ENCODE measurements at places on chromosomes 7 and 10. TPM values are rescaled to one million over a fixed set of nuclear protein-coding genes. Genes with fewer than 3 reads are reported as not detected.

Gene FAM149B1
- total RNA-seq: 32.2 TPM

Gene PRPS1L1
- not detected for total RNA-seq

Gene WNT8B
- not detected for total RNA-seq

Gene CCZ1
- 54.5 TPM for total RNA-seq

Gene ANKMY2
- 15.8 TPM for total RNA-seq

Gene TNRC18
- total RNA-seq: 20.8 TPM

Gene LDB3
- not detected for total RNA-seq

Gene ITPRID1
- not detected for total RNA-seq

Gene ELN
- total RNA-seq: 0.20 TPM

Gene DGKI
- 0.53 TPM for total RNA-seq

Gene PALD1
- total RNA-seq: 90.4 TPM

Gene CALCR
- total RNA-seq: not detected

Gene CUEDC2
- total RNA-seq: 55.8 TPM

Gene STK32C
- total RNA-seq: 12.5 TPM

Gene PIK3CG
- total RNA-seq: 12.2 TPM

Gene CRHR2
- total RNA-seq: not detected

Gene JAKMIP3
- 0.07 TPM for total RNA-seq

Gene CTBP2
- 92.1 TPM for total RNA-seq

Gene PGAM2
- total RNA-seq: 0.14 TPM

Gene GPR85
- 0.92 TPM for total RNA-seq

Gene CHST3
- 12.9 TPM for total RNA-seq

Gene BHLHA15
- total RNA-seq: 1.8 TPM

Gene TRIM74
- not detected for total RNA-seq

Gene BTBD16
- not detected for total RNA-seq

Gene ZNF804B
- total RNA-seq: not detected

Gene NUTM2A
- total RNA-seq: 0.07 TPM

Gene STRIP2
- total RNA-seq: 6.6 TPM

Gene TRIM73
- total RNA-seq: 0.67 TPM

Gene CACUL1
- 27.4 TPM for total RNA-seq

Gene CTNNA3
- not detected for total RNA-seq

Gene NPC1L1
- total RNA-seq: not detected

Gene BAMBI
- total RNA-seq: 4.8 TPM

Gene TAS2R4
- 0.85 TPM for total RNA-seq

Gene MALSU1
- 121 TPM for total RNA-seq

Gene PON1
- not detected for total RNA-seq

Gene TMEM130
- total RNA-seq: not detected

Gene PIP
- not detected for total RNA-seq

Gene ARMC3
- not detected for total RNA-seq

Gene LRGUK
- total RNA-seq: 0.07 TPM

Gene AFAP1L2
- 7.3 TPM for total RNA-seq

Gene ASB4
- not detected for total RNA-seq

Gene TM9SF3
- 121 TPM for total RNA-seq

Gene PRSS2
- not detected for total RNA-seq

Gene OR9A2
- total RNA-seq: not detected

Gene TBATA
- not detected for total RNA-seq

Gene ALOX5
- 0.40 TPM for total RNA-seq

Gene PLCE1
- total RNA-seq: 0.04 TPM

Gene CLCN1
- total RNA-seq: not detected

Data from pulmonary artery endothelial cell (primary cell).